DMS 273 treated with DMSO at 0.1 percent for 48 hours (cell line): ENCODE measurements at places on chromosomes 1 and 21.

GRCh38 chr1:44640200-44640853 is 34.0 kb downstream of the TMEM53 start:
- DNase-seq, result no peak

GRCh38 chr1:8902765-8903164 is 24.3 kb upstream of the ENO1 start:
- no peak for DNase-seq

- DNase-seq, result no peak
These were observed 472.8 kb downstream of the NUF2 start for GRCh38 chr1:163794551-163794950.

- no peak for DNase-seq
These were observed 160.8 kb upstream of the SAMSN1 start for GRCh38 chr21:14706712-14707510.

GRCh38 chr1:76543495-76543894 is 323.8 kb upstream of the ST6GALNAC5 start:
- DNase-seq, result no peak

- no peak for DNase-seq
These were observed 16.4 kb upstream of the TSPEAR start for GRCh38 chr21:44727757-44728156.

- DNase-seq, result no peak
These were observed 806.1 kb downstream of the LTN1 start for GRCh38 chr21:28186604-28187003.

DNA sequence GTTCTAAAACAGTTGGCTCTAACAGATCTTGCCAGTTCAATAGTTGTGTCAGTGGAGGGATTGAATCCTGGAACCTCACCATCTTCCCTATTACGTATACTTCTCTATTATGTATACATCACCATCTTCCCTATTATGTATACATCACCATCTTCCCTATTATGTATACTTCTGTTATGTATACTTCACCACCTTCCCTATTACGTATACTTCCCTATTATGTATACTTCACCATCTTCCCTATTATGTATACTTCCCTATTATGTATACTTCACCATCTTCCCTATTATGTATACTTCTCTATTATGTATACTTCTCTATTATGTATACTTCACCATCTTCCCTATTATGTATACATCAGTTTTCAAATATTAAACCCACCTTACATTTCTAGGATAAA is 34.4 kb upstream of the HP1BP3 start:
- DNase-seq, result no peak

DNA sequence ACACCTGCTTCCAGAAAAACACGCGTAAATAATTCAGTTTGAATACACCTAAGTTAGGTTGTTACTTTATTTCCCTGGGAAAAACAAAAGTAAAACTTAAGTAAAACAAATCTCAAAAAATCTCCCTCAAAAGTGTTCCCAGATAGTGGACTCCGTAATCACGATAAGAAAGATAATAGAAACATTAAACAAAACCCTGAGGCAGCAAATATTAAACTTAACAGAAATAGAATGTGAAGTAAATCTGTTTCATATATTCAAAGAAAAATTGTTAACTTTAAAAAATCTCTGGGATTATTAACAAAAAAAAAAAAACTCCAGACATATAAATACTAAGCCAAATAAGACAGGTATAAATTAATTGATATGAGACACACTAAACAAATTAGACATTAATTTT is 743.2 kb upstream of the NCAM2 start:
- no peak for DNase-seq

DNA sequence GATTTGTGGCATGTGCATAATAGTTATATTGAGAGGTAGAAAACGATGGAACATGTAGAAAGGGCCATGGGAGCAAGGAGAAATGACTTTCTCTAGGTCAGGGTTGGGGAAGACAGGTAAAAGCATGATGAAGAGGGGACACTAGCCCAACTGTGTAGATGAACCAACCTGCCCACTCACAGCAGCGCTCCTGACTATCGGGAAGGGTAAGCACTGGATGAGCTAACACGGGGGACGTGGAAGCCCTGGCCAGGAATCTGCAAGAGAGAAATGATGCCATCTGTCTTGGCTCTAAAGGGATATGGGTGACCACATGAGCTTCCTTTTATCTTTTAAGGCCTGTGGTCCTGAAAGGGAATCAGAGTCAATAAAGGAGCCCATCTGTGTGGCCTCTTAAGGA is 36.2 kb upstream of the TMEM125 start:
- no peak for DNase-seq

DNA sequence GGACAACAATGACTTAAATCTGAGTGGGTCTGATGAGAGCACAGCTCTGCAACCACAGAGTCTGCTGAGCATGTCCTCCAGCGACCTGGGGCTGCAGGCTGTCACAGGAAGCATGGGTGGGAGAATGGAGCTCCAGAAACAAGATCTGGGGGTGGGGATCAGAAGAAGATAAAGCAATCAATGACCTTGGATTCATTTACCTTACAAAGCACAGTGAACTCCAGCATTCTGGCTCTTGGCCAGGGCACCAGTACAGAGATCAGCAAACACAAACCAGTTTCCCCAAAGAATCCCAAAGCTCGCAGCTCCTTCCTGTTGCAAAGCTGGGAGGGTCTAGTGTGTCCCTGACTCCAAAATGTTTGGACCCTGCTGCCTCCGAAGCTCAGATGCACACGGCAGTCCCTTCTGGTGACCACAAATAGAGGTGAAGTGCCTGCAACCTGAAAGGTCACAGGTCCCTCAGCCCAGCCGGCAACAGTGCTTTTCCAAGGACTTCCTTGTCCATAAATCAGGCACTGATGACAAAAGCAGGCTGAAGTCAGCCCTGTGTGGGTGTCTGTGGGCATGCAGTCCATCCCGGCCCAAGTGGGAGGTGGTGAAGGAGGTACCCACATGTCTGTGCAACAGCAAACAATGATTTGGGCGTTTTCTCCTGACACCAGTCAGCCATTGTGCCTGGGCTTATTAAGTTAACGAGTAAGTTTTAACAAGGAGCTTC is 76.1 kb downstream of the SH3BGR start:
- DNase-seq, result no peak

- no peak for DNase-seq
These were observed 347.9 kb downstream of the LTN1 start for GRCh38 chr21:28644762-28645161.

- no peak for DNase-seq
These were observed 23.9 kb upstream of the ZZZ3 start for GRCh38 chr1:77706321-77706720.

DNA sequence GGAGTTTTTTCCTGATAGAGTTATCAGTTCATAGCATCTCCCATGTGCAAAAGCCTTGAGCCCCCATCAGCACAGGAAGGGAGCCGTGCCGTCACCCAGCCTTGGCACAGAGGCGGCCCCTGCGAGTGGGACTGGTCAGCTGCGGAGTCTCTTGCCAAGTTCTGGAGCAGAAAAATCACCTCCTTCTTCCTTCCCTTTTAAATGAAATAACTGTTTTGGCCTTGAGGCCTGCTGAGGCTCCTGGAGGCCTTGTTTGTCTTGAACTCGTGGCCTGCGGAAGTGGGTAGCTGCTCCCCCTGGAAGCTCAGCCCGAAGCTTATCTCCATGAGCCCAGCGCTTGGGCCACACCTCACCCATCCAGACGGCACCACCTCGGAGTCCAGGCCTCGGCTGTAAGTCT is 145.7 kb upstream of the TMEM51 start:
- no peak for DNase-seq

DNA sequence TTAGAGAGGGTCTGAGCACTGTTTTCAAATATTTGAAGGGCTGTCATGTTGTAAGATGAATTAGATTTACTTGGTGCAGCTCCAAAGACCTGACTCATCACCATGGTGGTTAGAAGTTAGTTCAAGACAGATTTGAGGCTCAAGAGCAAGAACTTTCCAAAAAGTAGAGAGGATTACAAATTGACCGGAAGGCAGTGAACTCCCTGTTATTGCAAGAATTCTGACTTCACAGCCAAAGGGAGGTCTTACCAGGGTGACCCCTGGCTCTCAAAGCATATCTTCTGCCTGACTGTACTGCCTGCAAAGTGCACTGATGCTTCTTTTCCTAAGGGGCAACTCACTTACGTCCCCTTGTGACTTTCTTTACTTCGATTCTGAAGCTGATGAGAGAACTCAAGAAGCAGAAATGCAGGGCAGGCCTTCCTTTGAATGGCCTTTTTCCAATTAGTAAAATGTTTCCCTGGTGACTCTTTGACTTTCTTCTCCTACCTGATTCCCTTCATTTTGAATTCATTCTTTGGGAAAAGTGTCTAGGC is 86.4 kb downstream of the NAV1 start:
- DNase-seq, result no peak

DNA sequence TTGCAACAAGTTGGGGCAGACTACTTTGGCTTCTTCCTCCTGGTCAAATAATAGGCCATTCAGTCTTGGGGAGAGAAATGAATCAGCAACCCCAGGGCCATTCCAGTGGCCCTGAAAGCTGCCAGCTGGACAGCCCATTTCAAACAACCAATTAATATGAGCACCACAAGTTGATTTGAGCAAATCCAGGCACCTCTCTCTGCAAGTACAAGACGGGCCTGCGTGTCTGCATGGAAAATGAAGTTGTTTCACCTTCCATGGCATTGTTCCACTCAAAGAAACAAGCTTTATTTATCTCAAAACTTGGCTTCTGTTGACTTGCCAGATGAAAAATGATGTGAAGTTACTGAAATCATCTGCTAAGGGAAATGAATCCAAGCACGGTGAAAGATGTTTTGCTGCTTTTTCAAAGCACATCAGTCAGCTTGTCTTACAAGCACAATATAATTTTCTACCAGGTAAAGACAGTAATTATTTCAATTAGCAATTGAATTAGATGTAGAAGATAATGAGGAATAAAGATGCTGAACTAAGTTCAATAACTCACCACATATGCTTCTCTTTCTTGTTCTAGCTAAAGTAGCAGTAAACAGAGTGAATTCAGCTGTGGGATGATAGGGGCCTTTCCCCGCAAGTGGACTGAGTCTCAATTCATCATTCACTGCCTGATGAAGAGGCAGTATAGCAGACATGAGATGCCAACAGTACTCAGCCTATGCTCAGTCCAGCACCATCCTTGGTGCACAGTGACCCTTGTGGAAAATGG is 95.2 kb upstream of the SSX2IP start:
- DNase-seq, result no peak

DNA sequence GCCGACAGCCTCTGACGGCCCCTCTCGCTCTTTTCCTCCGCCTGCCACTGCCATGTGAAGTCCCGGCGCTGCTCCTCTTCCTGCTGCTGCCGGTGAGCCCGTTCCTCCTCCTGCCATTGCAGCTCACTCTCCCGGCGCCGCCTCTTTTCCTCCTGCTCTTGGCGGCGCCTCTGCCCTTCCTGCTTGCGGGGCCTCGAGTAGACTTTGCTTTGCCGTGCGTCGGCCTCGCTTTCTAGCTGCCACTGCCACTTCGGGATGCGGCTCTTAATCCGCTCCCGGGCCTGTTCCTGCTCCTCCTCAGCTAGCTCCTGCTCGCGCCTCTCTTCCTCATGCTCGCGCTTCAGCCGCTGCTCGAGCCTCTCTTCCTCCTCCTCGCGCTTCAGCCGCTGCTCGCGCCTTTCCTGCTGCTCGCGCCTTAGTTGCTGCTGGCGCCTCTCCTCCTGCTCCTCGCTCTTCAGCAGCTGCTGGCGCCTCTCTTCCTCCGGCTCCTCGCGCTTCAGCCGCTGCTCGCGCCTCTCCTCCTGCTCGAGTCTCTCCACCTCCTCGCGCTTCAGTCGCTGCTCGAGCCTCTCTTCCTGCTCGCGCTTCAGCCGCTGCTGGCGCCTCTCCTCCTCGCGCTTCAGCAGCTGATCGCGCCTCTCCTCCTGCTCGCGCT is 4.3 kb downstream of the TCHH start:
- DNase-seq, result peak; percentile 86

GRCh38 chr1:87720561-87720960 is 391.9 kb downstream of the LMO4 start:
- DNase-seq, result no peak

DNA sequence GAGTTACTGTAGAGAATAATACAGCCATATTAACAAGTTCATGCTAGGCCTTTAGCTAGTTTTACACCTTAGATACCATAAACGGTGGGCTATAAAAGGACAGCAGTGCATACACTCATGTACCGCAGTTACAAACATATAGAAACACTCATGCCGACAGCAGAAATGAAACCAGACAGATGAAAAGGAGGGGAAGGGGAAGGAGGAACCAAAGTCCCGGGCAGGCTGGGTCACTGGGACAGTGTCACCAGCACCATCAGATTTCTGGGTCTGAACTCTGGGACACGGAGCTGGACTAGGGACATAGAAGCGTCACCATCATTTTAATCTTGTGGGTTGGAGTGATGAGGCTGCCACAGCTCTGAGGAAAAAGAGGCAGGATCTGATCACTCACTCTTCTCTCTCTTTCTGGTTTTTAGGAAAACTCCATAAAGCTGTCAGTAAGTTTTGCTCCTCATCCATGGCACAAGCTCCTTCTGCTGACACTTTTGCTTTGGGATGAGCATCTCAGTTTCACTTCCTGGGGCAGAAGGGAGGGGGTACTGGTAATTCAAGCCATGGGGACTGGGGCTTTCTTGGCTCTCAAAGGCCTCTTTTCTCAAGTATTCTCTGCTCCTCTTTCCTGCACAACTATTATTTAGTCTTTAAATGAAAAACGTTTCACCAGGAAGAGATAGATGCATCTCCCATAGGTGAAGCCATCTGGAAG is 7.8 kb upstream of the ZNF691 start:
- no peak for DNase-seq

DNA sequence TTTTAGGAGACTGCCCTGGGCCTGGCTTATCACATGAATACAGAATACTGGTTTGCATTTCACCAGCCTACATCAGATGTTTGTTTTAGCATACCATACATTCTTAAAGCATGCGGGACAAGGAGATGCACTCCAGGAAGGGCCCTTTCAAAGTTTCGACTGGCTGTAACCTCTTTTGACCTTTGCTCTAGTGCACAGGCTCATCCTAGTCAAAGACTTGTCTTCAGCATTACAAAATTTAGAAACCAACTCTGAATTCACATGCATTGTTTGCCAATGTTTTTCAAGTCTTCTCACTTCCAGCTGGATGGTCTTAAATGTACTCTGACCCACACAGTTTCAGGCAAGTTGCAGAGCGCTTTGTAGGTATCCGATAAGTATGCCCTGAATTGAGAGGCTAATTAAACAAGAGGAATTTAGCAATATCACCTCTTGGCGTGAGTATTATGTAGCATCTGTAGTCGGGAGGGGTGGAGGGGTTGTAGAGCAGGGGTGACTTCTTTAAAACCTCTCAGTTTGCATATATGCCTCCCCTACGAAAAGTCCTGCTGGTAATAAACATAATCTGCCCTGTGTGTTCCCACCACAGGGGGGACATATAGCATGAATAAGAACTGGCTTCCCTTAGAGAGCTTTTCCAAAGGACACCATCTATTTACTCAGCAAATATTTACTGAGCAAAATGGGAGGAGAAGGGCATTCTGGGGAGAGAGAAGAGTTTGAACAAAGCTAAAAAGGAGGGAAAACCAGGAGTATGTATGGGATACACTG is 24.4 kb upstream of the AHCYL1 start:
- DNase-seq, result no peak

- DNase-seq, result no peak
These were observed 40.7 kb upstream of the NTPCR start for GRCh38 chr1:232909752-232910151.

- DNase-seq, result peak; percentile 15
These were observed 82.2 kb downstream of the SPSB1 start for GRCh38 chr1:9374748-9375341.
